ENCODE measurements at places on chromosomes 5 and 9. TPM values are rescaled to one million over a fixed set of nuclear protein-coding genes. Genes with fewer than 3 reads are reported as not detected.

DNA sequence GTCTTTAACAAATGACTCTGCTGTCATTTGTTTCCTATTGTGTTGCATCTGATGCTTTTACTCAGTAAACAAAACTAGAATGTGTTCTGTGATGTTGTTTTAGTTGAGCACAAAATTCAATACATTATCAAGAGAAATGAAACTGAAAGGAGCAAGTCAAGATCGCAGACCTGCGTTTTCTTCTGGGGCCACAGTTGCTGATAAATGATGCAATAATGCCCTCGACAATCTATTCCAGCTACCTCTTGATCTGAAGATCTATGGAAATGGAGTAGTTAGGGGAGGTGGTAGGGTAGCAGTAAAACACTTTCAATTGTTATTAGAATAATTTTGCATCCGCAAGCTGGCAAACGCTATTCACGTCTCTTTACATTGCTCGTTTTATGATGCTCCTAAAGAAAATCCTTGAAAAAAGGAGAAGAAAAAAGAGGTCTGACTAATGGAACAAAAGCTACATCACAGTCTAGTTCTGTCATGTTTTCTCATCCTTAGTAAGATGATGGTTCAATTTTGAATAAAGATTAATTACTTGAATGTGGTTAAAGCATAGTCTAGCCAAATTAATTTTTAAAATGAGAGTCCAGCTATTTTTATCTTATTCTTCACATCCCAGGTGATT lies 1.6 kb downstream of the ZNF366 start:
- DNase-seq: no peak

GRCh38 chr9:96449523-96449844 lies 485 bp upstream of the HABP4 start:
- no peak for DNase-seq

Gene EIF4E1B
- not detected for polyA plus RNA-seq

- DNase-seq: no peak
Observed at GRCh38 chr5:2848619-2849018, 97.1 kb upstream of the IRX2 start.
